ENCODE measurements at places on chromosomes 12 and 14.

DNA sequence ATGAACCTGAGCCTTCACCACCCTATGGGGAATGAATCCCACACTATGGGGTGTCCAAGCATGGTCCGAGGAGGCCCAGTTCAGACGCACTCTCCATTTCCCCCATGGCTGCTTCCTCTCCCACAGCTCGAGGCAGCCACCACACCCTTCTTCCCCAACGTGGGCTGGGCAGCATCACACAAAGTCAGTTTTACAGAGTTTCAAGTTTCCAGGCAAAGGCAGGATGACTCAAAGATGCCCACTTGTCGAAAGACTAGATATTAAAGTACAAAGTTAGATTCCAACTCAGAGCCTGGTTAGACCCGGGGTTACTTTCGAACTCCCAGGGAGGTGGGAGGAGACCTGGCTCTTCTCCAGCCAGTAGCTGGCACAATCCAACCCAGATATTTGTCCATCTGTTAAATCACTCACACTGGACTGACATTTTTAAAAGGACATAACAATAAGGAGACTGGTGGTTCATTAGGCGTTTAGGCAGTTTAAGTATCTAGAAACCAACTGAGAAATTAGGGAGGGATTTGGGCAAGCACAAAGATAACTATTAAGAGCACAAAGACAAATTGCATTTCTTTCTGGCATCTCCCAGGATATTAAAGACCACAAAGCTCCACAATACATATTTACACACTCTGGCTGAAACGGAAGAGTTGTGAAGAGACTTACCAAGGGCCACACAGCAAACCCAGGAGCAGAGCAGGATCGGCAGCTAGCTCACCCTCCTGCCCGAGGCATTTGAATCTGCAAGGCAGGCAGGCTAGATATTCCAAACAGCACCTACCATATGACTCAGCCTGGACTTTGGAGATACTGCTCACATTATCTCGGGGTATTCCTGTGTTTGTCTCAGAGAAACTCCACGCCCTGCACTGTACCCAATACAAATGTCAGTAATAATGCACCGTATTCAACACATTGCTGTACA lies 34.8 kb downstream of the TMCC3 start:
- peak; percentile 24 for DNase-seq

- DNase-seq: no peak
These were observed 7.7 kb upstream of the AMN1 start for GRCh38 chr12:31736472-31736871.

DNA sequence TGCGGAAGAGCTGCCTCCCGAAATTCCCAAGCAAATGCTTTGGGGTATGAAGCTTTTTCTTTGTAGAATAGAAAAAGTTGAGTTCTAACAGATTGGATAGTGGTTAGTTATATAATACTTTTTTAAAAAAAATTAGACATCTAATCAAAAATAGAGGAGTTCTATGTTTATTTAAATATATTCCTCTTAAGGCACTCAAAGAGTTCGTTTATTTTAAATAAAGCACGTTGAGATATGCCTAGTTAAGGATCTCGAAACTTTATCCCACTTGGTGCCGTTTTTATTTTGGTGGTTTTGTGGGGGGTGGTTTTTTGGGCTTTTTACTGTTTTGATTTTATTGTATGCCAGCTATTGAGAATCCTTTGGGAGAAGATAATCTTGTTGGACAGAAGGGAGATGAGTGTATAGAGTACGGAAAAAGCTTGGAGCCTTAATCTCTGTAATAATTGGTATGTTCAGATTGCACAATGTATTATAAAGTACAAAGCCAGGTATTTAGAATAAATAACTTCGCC lies 10.7 kb upstream of the SNAPC1 start:
- DNase-seq: no peak

DNA sequence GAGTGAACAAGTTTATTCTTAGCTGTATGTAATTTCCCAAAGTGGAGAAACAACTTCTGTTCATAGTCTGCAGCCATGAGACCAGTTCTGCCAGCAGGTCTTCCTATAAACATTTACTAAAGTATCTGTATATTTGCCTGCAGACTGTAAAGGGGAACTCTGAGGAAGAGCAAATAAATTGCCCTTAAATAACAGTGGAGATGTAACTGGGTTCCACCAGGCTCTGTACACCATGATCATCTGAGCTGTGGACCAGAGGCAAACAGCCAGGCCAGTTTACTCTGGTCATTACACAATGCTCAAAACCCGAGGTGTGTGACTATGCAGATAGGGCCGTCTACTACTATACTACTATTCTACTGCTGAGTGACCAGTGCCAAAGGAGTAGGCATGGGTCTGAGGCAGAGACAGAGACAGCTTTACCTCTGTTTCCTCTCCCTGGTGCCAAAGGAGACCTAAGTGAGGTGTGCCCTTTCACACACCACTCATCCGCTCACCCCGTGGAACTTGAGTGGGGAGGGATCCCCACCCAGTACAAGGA lies 21.1 kb upstream of the CERS5 start:
- DNase-seq: no peak

DNA sequence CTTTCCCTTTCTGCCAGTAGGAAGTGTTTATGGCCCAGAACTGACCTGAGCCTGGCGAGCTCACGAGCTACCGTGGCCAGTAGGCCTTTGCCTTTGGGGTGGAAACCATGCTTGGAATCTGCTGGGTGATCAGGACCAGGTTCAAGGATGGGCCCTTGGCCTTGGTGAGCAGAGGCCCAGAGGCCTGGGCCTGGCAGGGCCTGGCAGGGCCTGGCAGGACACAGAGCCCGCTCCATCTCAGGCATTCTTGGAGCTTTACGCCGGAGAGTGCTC lies 184.8 kb upstream of the RTL1 start:
- DNase-seq: no peak

GRCh38 chr14:57512220-57512619 lies 18.6 kb upstream of the CCDC198 start:
- no peak for DNase-seq

DNA sequence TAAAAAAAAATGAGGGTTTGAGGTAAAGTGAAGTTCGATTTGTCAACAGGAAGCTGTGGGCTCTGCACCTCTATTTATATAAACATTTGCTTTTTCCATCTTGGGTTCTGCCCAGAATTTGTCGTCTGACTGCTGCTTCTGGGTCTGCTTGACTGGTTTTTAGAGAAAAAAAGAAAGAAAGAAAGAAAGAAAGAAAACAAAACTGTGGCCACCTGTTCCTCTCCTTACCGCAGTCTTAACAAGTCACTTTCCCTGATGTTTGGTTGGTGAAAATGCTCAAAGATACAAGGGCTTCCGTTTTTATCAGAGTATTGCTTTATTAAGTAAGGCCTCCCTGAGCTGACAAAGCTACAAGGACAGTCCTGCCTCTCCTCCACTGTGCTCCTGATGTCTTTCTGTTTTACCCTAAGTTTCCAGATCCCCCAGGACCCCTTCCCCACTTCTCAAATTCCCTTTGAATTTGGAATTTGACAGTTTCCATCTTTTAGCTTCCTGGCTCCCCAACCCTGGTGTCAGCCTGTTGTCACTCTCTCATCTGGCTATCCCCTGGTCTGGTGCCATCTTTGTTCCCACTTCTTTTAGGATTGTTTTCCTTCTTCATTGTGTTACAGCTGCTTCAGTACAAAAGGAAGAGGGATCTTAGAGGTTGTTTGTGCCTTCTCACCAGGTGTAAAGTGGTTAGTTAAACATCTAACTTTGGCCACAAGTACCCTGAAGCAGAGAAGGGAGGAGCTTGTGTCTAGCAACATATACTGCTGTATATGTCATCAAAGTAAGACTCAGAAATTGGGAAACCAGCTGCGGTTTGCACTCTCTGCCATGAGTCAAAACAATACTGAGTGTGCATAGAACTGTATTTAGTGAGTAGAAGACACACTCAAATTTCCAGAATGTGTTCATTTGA lies 18.0 kb downstream of the MFAP5 start:
- DNase-seq: no peak

GRCh38 chr14:42198010-42198409 lies 591.3 kb downstream of the LRFN5 start:
- DNase-seq: no peak

DNA sequence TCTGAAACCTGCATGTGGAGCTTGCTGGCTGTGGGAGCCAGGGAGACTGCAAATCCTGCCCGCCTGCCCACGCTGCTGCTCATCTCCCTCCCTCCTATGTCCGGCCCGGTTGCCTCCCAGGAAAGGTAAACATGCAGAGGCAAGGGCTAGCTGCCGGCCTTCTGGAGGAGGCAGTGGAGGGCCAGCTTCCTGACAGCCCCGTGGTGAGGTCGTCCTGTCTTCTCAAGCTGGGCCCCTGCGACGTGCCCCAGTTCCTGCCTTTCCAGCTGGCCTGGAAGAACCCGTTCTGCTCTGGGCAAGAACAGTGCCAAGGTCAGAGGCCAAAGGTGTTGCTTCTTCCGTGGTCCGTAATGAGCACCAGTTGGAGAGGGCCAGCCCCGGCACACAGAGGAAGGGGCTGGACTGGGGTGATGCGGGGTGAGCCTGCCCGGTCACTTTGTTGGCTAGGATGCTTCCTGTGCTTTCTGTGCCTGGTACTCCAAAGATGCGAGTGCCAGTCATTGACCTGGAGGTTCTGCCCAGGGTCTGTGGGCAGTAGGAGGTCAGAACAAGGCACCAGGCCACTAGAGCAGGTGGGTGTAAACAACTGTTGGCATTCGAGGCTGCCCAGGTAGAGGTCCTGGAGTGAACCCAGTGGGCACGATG lies 25.3 kb downstream of the TPCN1 start:
- DNase-seq: peak; percentile 29

DNA sequence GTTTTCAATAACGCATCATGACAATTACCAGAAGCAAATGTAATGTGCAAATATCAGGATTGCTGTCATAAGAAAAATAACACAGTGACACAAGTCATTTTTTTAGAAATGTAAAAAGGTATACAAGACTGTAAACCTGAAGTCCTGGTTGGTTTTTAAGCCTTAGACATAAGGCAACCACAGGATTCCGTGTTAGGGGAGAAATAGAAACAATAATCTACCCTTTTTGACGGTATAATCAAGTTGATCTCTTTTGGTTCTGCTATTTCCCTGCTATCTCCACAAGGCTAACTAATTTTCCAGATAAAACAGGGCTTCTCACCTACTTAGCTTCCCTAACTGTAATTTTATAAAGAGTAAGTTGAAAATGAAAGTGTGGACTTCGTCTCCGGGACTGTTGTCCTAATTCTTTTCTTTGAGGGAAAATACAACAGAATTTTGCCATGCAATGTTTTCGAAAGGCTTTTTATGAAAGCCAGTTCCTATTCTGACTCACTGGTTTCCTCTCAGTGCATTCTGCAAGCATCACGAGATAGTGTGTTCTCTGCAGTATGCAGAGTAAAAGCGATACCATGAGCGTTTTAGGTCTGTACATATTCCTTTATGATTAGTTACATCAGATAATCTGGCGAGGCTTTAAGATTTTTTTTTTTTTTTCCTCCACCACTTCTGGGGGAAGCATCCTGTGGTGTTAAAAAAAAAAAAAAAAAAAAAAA lies 10.6 kb downstream of the MYO1H start:
- no peak for DNase-seq

DNA sequence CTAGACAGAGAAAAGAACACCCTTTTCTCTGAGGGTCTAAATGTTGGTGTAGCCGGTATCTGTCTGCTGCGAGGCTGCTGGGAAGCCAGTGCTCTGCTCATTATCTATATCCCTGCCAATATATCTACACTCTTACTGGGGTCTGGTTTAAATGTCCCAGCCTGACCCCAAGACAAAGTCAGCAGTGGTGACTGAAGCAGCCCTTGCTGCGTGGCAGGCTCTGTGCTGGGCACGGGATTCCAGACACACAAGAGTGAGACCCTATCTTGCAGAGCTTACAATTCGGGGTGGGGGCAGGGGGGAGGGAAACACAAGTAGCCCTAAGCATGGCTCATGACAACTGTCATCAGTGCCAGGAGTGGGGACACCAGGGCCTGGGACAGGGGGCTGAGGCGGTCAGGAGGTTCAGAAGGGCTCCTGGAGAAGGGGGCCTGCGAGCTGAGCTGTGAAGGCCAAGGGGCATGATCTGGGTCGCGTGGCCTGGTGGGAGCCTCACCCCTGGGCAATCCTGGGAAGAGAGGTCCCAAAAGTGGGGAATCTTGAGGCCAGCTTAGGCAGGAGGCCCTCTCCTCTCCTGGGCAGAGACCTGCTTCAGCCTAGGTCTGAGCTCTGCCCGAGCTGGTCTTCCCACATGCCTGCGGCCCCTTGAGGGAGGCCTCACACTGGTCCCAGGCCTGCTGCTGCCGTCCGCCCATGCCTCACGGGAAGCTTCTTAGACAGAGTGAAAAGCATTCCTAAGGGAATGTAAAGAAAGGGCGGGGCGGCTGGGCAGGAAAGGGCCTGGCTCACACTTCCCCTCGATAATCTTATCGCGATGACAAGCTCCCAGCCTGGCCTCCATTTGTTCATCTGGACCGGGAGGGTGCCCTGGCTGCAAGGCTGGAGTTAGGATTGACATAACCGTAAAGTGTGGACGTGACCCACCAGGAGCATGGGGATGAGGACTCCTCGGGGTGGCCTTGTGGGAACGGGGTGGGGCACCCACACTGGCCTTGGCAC lies 7.3 kb upstream of the RCOR1 start:
- DNase-seq: no peak

DNA sequence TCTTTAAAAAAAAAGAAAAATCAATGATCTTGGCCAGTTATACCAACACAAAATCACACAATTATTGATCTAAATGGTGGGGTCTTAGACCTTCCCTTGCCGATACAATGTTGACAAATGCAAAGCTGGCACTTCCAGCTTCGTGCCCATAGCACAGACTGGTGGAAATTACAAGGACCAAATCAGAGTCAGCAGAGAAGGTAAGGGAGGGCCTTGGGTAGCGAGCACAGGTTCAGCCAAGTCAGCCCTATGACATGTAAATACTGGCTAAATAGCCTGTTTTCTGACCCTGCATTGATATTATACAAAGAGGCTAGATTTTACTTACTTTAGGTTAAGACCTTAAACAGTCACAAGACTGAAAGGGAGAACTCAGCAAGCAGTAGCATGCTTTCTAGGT lies 30.3 kb upstream of the WDR89 start:
- DNase-seq: no peak

- DNase-seq: no peak
These were observed 8.0 kb upstream of the RAP1B start for GRCh38 chr12:68602720-68603119.

DNA sequence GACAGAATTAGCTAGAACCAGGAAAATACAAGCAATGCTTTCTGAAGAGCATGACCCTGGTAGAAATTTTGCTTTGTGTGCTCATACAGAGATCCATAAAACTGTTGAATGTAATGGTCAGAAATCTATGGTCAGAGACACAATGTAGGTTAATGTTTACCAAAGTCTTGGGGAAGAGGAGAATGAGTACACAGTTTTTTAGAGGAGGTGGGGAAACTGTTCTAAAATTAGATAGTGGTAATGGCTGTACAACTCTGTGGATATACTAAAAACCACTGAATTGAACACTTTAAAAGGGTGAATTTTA lies 109.5 kb upstream of the ARHGAP5 start:
- no peak for DNase-seq

Measured in COR-L47 (cell line).